ENCODE measurements at places on chromosomes 5 and 9. TPM values are rescaled to one million over a fixed set of nuclear protein-coding genes. Genes with fewer than 3 reads are reported as not detected.

Gene SPATA24
- total RNA-seq = 1.2 TPM

Gene CCL27
- not detected for total RNA-seq

Gene BNC2
- 16.9 TPM for total RNA-seq

Gene CCDC192
- not detected for total RNA-seq

Gene GABRA1
- total RNA-seq = not detected

Gene SPINK7
- not detected for total RNA-seq

Gene RASEF
- total RNA-seq = not detected

Gene SARDH
- 4.3 TPM for total RNA-seq

Gene SPATA9
- total RNA-seq = not detected

Gene TXNDC8
- total RNA-seq = not detected

Gene SLCO6A1
- total RNA-seq = not detected

Gene PCDHB10
- total RNA-seq = 6.1 TPM

Gene SPATA31C1
- total RNA-seq = not detected

Gene RUFY1
- 86.3 TPM for total RNA-seq

Gene PLCXD3
- total RNA-seq = 5.9 TPM

Gene FOXD4L5
- total RNA-seq = 0.28 TPM

Gene STKLD1
- total RNA-seq = not detected

Gene TRIM7
- 11.4 TPM for total RNA-seq

Gene ORM2
- not detected for total RNA-seq

- no peak overlapping the region for H3K4me3 ChIP-seq
- no peaks in the 10 kb centered on the region for H3K27me3 ChIP-seq
- no peak for DNase-seq
- H3K36me3 ChIP-seq = no peaks in the 10 kb centered on the region
Observed at GRCh38 chr5:135743181-135743580, 91.3 kb upstream of the SLC25A48 start.

- no peak overlapping the region for H3K4me3 ChIP-seq
- H3K4me1 ChIP-seq = peaks cover 24% of the 10 kb centered on the region
- no peaks in the 10 kb centered on the region for H3K27me3 ChIP-seq
- H3K27ac ChIP-seq = no peak overlapping the region
Observed at GRCh38 chr5:161299053-161299452, 247.5 kb downstream of the GABRB2 start.

DNA sequence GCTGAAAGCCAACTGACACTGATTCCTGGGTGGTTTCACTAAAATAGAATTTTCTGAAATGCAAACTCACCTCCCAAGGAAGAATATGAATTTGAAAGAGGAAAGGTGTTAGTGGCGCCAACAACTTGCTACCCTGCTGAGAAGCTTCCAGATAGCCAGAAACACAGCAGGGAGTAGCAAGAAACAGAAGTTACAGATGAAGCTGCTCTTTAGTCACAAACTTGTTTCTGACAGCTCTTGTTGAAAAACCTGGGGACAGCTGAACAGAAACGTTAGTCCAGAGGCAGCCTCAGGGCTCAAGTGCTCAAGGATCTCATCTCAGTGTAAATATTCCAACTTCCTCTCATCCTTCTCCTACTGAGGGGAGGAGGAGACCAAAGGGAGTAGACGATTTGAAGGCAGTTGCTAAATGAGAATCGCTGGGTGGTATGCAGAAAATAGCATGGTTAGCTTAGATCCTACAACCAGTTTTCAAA, 184.1 kb downstream of the PDE4D start:
- H3K4me3 ChIP-seq = no peak overlapping the region
- H3K36me3 ChIP-seq = no peaks in the 10 kb centered on the region
- no peaks in the 10 kb centered on the region for H3K4me1 ChIP-seq
- DNase-seq = no peak
- no peaks in the 10 kb centered on the region for H3K27me3 ChIP-seq

DNA sequence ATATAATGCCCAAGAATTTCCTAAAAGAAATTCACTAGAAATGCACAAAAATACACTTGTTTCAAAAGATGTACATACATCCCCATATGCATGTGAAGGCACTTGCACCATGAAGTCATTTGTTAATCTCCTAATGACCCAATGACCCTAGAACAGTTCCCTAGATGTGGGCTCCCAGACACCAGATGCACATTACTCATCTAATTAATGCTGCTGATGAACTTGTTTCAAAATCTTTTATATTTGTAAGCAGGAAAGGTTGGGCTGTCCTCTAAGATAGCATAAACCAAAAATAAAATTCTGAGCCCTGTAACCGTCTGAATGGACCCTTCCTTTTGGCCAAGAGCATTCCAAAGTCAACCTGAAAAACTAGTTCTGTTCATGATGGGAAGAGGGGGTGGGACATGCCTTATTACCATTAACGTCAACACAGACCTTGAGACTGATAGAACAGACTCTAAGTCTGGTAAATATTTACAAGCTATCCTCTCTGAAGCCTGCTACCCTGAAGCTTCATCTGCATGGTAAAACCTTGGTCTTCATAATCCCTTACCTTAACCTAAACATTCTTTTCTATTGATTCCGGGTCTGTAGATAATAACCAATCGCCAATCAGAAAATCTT, 91.0 kb upstream of the DAPK1 start:
- H3K27me3 ChIP-seq = no peaks in the 10 kb centered on the region
- DNase-seq = no peak

DNA sequence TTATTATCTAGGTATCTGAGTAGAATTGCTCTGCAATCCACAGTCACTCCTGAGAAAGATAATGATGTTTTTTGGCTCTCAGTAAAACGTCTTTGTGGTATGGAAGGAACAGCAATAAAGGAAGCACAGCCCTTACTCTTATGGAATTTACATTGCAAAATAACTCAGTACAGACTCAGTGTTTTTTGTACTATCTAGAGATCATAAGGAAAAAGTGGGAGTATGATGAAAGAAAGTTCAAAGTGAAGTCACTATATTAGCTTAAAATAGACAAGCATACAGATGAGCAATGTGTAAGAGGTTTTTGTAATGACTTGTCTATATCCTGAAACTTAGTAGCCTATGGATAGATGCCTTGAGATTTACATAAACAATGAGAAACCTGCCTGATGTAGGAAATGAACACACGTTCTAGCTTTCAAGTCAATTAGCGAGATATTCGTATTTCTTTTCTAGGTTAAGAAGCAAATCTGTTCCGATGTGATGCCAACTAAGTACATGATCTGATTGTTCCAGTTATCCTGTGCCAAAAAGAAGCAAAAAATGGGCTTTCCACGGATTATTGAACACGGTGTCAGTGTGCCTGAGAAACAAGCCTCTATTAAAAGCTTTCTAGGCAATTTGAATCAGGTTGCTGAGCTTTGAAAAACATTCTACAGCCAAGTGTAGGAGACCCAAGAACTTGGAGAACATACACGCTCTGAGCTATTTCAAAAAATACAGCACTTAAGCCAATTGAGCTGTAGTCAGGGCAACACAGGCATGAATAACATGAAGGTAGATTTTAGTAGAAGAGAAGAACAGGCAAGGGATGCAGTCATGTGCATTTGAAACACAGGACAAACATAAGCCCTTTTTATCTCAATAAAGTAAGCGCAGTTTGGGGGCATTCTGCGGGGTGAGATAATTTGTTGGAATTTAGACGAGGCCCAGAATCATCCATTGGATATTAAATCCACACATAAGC, 86.3 kb upstream of the TAF11L2 start:
- no peaks in the 10 kb centered on the region for H3K4me1 ChIP-seq
- no peak overlapping the region for H3K4me3 ChIP-seq
- DNase-seq = no peak
- no peaks in the 10 kb centered on the region for H3K27me3 ChIP-seq
- H3K36me3 ChIP-seq = no peaks in the 10 kb centered on the region
- H3K27ac ChIP-seq = no peak overlapping the region

GRCh38 chr5:72723581-72723980, 92.9 kb upstream of the TNPO1 start:
- no peaks in the 10 kb centered on the region for H3K4me1 ChIP-seq
- no peak for DNase-seq
- no peak overlapping the region for H3K4me3 ChIP-seq

DNA sequence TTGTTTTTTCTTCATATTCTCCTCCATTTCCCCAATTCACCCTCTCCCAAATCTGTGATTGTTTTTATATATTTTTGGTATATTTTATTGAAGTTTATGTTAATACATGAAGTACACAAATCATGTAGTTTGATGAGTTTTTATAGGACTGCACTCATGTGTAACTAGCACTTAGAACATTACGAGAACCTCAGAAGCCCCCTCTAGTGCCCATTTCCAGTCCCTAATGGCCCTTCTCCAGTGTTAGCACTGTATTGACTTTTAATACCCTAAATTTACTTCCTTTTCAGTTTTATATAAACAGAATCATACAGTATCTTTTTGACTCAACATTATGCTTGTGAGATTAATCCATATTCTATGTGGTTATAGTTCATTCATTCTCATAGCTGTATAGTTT, 18.5 kb upstream of the FKTN start:
- no peaks in the 10 kb centered on the region for H3K4me1 ChIP-seq
- no peaks in the 10 kb centered on the region for H3K27me3 ChIP-seq
- H3K27ac ChIP-seq = no peak overlapping the region
- H3K4me3 ChIP-seq = no peak overlapping the region
- no peaks in the 10 kb centered on the region for H3K36me3 ChIP-seq

- no peaks in the 10 kb centered on the region for H3K27me3 ChIP-seq
- H3K4me3 ChIP-seq = no peak overlapping the region
- no peaks in the 10 kb centered on the region for H3K36me3 ChIP-seq
- no peaks in the 10 kb centered on the region for H3K4me1 ChIP-seq
- no peak for DNase-seq
Observed at GRCh38 chr9:114844766-114845165, 38.9 kb upstream of the TNFSF15 start.

GRCh38 chr9:126093771-126094170, 232.9 kb upstream of the MVB12B start:
- no peak overlapping the region for H3K4me3 ChIP-seq
- H3K27me3 ChIP-seq = no peaks in the 10 kb centered on the region
- H3K36me3 ChIP-seq = no peaks in the 10 kb centered on the region
- DNase-seq = no peak
- no peaks in the 10 kb centered on the region for H3K4me1 ChIP-seq
- no peak overlapping the region for H3K27ac ChIP-seq

DNA sequence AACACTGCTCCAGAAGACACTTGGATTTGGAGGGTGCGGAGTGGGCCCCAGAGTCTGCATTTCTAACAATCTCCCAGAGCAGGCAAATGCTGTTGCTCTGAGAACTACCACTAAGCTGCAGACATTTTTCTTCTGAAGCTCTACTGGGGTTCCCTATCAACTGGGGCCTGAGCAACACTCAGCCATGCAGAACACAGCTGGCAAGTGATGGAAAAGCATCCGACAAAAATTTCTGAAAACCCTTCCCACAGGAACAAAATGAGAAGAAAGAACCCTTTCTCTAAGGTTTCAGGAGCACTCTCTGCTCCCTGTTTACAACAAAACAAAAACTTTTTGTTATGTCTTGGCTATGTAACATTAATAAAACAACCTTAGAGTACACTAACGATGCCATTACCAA, 516.9 kb downstream of the CTNND2 start:
- H3K4me1 ChIP-seq = no peaks in the 10 kb centered on the region
- H3K27ac ChIP-seq = no peak overlapping the region
- H3K36me3 ChIP-seq = no peaks in the 10 kb centered on the region
- no peaks in the 10 kb centered on the region for H3K27me3 ChIP-seq

DNA sequence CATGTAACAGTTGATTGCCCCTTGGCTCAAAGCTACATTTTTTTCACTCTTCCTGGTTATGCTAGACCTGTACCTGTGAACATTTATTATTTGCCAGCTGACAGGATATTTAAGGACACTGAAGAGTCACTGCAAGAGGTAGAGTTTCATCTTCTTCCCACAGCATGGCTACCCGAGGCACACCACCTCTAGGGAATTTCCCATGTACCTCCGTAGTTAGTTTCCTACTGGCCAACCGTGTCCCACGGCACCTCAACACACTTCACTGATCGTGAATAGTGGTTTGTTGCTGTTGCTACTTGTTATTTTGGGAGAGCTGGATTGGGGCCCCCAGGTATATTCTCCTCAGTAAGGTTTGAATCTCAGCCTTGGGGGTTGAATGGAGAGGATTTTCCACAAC, 648.6 kb downstream of the SEMA5A start:
- H3K4me3 ChIP-seq = no peak overlapping the region
- H3K36me3 ChIP-seq = no peaks in the 10 kb centered on the region
- H3K27me3 ChIP-seq = no peaks in the 10 kb centered on the region
- no peak for DNase-seq
- no peaks in the 10 kb centered on the region for H3K4me1 ChIP-seq

GRCh38 chr5:137856201-137856600, 11.5 kb upstream of the MYOT start:
- peaks cover 10% of the 10 kb centered on the region for H3K4me1 ChIP-seq
- no peaks in the 10 kb centered on the region for H3K36me3 ChIP-seq
- H3K4me3 ChIP-seq = no peak overlapping the region
- no peaks in the 10 kb centered on the region for H3K27me3 ChIP-seq
- no peak for DNase-seq

GRCh38 chr9:105157171-105157583, 87.3 kb upstream of the SLC44A1 start:
- H3K27ac ChIP-seq = peak overlapping the region; percentile 20
- peaks cover 2% of the 10 kb centered on the region for H3K4me1 ChIP-seq
- no peak for DNase-seq
- no peaks in the 10 kb centered on the region for H3K36me3 ChIP-seq

DNA sequence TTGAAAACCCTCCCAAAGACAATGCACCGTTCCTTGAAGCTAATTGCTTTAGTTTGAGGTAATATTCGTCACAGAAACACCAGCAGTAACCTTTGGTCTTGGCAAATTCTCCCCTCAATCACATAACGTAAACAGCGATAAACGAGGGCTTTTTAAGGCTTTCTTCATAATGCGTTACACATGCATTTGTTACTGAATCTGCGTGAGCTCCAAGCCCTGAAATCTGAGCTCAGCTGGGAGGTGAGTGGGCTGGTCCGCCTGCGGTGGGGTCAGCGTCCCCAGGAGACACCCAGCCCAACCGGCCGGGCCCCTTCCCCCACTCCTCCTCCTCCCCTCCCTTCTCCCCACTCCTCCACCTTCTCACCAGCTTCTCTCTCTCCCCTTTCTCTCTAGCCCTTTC, 91.1 kb downstream of the BARX1 start:
- DNase-seq = no peak
- H3K27ac ChIP-seq = no peak overlapping the region
- H3K4me1 ChIP-seq = no peaks in the 10 kb centered on the region
- no peaks in the 10 kb centered on the region for H3K36me3 ChIP-seq
- H3K4me3 ChIP-seq = no peak overlapping the region

DNA sequence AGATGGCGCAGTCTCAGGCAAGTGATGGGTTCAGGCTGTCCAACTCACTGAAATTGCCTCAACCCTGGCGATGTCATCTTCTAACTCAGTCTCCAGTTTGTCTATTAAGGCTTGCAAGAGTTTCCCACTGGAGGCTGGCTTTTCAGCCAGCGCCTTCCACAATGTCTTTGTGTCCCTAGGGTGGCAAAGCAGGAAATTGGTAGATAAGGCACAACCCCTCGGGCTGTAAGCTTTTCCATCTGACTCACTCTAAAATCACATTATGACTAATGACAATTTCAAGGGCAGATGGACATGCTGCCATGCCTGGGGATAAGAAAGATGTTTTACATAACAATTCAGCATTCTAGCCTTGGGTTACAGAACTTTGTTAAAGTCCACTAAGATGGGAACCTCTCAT, 61.9 kb downstream of the MROH2B start:
- H3K27me3 ChIP-seq = no peaks in the 10 kb centered on the region
- no peak for DNase-seq
- H3K27ac ChIP-seq = no peak overlapping the region
- H3K36me3 ChIP-seq = no peaks in the 10 kb centered on the region
- H3K4me1 ChIP-seq = peaks cover 4% of the 10 kb centered on the region
- no peak overlapping the region for H3K4me3 ChIP-seq

Data from thoracic aorta (tissue), 2 donors.